ENCODE measurements at places on chromosomes 2 and 18. TPM values are rescaled to one million over a fixed set of nuclear protein-coding genes. Genes with fewer than 3 reads are reported as not detected.

CDH7 gene
- 0.33 TPM for total RNA-seq

SERPINB5 gene
- not detected for total RNA-seq

DNA sequence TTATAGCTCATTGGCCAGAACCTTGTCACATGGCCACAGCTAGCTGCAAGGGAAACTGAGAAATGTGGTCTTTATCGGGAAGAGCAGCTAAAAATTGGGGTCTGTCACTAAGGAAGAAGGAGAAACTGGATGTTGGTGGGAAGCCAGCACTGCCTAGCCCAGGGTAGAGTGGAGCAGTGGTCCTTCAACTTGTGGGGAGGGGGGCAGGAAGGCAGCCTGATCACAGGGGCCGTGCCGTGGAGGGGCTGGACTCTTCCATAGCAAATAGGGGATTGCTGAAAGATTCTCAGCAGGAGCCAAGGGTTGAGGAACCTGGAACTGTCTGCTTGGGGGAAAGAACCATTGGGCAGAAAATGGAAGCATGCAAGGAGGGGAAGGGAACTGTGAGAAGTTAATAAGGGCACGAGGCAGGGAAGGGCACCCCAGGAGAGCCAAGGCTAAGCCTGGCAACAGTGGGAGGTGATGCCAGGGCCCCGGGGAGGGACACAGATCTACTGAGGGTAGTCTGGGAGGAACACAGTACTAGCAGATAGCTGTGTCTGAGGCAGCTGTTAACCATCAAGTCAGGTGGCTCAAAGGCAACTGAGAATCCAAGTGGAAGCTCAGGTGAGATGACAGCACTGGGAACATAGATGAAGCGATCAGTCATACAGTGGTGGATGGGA, 5.9 kb upstream of the NEURL3 start:
- no peak for DNase-seq

GIGYF2 gene
- 58.0 TPM for total RNA-seq

GMCL1 gene
- 9.9 TPM for total RNA-seq

MLPH gene
- 8.7 TPM for total RNA-seq

DNA sequence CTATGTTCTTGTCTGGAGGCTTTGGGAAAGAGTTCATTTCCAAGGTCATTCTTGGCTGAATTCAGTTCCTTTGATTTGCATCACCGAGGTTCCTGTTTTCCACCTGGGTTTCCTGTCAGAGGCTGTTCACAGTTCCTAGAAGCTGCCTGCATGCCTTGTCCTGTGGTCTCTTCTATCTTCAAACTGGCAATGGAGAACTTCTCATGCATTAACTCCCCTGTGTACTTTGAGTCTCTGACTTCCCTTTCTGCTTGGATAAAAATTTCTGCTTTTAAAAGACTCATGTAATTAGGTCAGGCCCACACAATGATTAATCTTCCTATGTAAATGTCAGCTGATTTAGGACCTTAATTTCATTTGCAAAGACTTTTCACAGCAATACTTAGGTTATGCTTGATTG, 499.3 kb upstream of the FANCL start:
- DNase-seq = no peak

All from esophagus muscularis mucosa (tissue), 4 donors.